Omental fat pad (tissue), 4 donors: ENCODE measurements at places on chromosomes 4 and X.

- no peak for DNase-seq
Measured at GRCh38 chr4:67550857-67551256, 5.6 kb upstream of the CENPC start.

DNA sequence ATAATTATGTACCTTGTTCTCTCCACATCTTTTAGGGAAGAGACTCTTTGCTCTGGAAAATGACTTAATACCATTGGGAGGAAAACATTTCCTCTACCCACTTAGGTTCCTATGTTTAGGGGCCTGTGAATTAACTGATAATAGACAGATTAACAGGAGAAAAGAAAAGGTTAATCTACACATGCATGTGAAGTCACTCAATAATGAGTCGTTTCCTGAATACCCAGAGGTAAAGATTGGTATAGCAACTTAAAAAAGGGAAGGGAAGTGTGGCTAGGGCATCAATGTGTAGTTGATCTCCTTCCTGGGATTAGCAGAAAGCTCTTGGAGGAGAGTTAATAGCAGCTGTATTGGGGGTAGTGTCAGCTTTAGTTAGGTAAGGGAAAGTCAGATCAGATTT, 419.5 kb upstream of the ATOH1 start:
- DNase-seq, result no peak

GRCh38 chrX:112826023-112826422, 14.6 kb downstream of the AMOT start:
- DNase-seq, result no peak

DNA sequence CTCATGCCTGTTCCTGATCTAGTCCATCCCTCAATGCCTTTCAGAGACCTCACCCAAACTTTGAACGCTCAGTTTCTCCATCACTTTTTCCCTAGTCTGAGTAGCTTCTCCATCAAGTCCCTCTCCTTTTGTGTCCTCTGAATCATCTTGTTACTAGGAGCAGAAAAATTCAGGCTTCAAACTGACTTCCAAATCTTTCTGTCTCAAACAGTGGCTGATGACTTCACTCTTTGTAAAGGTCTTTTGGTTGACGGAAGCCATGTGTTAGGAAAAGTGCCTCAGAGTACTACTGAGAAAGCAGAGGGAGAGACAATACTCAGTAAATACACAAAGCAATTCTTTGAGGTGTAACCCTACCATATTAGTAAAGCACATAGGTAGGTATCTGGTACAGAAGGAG, 65.7 kb upstream of the CAMK2D start:
- no peak for DNase-seq

DNA sequence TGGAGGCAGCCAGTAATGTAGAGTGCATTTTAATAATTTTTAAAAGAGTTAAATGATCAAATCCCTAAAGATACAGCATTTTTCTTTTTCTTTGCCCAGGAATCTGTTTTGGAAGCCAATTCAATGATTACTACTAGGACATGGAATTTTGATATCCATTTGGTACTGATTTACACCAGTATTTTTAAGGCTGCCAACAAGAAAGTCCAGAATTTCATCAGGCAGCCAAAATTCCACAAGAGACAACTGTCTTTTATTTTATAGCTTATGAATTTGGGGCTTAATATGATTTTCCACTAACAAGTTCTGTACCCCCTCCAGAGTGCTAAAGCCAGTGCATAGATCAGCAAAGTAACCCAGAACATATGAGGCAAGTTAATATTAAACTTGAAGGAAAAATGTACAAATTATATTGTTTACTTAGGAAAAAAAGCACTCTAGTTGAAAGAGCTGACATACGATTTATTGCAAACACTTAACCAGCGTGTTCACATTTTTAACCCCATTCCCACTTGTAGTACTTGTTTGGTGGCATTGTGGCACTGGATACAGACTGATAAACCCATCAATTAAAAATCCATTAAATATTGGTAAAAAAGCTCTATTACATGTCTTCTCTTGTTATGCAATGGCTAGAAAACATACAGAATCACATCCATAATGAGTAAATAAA, 259.7 kb downstream of the DCHS2 start:
- no peak for DNase-seq

DNA sequence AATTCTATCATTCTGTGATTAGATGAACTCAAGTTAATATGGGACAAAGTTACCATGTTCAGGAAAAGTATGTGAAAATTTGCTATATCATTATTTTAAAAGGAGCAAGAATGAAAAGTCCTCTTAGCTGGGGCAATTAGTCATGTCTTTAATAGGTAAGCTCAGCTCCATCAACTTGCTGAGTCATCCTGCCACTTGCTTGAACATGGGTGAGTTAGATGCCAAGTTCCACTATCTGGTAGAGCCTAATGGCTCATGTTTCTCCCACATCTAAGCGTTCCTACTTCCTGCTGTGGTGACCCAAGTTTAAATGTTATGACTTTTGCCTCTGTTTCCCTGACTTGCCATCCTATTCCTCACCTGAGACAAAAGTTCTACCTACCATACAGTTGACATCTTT, 276.8 kb downstream of the ZNF674 start:
- no peak for DNase-seq

GRCh38 chrX:14051416-14051815, 21.7 kb upstream of the GEMIN8 start:
- DNase-seq, result no peak

- no peak for DNase-seq
Measured at GRCh38 chrX:19285857-19286256, 57.9 kb upstream of the PDHA1 start.

DNA sequence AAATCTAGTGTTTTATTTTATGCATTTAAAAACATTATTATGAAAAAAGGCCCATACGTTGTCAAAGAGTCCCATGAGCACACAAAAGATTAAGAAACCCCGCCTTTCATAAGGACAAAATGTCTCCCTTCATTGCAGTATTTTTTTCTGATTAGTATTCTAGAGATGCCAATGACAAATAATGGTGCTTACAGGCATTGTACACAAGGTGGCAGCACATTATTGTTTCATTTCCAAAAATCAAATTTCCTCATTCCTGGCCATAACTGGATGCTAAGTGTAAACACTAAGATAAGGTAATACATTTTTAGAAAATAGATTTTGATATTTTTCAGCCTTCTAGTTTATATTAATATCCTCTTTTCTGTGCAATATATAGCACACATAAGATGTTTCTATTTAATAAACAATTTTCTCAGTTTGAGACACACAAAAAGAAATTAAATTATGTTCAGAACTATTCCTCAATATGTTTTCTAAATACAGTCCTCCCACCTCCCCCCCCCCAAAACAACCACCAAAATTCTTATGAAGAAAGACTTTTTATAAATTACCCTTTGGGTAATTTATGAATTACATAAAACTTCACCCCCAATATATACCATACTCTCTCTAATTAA, 47.7 kb downstream of the TIGD2 start:
- no peak for DNase-seq

- no peak for DNase-seq
Measured at GRCh38 chrX:97931586-97931985, 1047.9 kb downstream of the RPA4 start.

DNA sequence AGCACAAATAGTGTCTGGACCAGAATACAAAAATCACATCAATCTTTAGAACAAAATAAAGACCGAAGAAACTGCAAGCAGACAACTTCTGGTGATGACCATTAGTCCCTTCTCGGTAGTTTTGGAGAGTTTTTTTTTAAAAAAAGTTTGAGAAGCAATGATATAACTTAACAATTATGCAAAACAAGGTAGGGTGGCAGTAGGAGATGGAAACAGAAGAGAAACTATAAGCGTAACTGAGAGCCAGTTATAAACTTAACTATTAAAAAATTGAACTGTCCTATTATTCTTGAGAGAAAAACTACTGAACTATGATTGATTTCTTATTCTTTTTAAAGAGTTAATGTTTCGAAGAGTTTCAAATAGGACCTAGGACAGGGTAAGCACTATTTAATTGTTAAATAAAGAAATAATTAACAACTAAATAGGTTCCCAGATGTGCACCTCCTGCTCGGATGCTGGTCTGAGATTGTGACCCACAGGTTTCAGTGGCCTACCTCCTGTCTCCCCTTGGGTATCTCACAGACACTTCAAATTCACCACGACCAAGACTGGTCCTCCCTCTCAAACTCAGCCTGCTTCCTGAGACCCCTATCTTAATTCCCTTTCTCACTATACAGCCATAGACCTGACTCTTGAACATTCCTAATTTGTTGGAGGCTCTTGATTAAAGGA, 81.3 kb downstream of the LEF1 start:
- DNase-seq, result no peak

GRCh38 chr4:106569146-106570031, 200.8 kb upstream of the GIMD1 start:
- DNase-seq, result no peak

DNA sequence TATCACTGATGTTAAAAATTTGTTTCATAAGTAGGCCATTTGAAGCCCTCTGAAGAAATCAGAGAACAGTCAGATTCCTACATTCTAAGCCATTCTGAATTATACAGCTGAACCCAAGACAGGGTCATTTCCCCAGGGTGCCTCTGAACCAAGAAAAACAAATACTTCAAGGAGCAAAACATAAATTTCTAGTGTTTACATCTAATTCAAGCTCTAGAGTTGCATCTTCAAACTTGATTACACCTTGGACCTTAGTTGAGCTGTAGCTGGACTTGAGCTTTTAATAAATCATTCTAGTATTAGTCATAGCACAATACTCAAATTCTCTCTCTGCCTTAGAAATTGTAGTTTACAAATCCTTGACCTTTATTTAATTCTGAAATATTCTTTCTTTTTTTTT, 87.6 kb upstream of the IL15 start:
- no peak for DNase-seq

DNA sequence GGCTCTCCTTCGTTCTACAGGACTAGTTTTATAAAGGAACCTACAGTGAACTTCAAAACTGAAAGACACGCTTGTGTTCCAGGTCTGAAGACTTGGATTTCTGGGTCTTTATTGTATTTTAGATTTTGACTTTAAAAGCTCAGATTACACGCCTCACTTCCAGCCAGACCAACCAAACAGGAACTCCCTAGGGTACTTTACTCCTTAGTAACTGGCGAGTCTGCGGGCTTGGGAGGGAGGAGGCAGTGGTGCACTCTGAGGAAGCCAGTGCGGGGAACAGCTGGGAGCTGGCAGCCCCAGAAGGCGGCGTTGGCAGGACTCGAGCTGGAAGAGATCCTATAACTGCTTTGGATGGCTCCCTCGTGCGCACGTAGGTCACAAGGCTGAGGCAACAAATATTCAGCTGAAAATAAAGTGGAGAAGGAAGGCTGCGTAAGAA, 391 bp upstream of the PHKA1 start:
- no peak for DNase-seq

GRCh38 chrX:85591536-85591935, 212.1 kb upstream of the POF1B start:
- no peak for DNase-seq

GRCh38 chr4:16117164-16117563, 33.3 kb upstream of the PROM1 start:
- DNase-seq, result no peak
